ENCODE measurements at places on chromosomes 12 and 14. TPM values are rescaled to one million over a fixed set of nuclear protein-coding genes. Genes with fewer than 3 reads are reported as not detected.

The KLRC4 gene
- total RNA-seq = not detected

The VRTN gene
- not detected for total RNA-seq

The FOXM1 gene
- 90.6 TPM for total RNA-seq

The SLCO1B3 gene
- total RNA-seq = not detected

The MAP3K9 gene
- total RNA-seq = 5.0 TPM
